Cortex of kidney (tissue), 1 donor: ENCODE measurements at places on chromosomes 4 and X.

- no peak for DNase-seq
Measured at GRCh38 chr4:139606579-139607501, 50.8 kb upstream of the SETD7 start.

DNA sequence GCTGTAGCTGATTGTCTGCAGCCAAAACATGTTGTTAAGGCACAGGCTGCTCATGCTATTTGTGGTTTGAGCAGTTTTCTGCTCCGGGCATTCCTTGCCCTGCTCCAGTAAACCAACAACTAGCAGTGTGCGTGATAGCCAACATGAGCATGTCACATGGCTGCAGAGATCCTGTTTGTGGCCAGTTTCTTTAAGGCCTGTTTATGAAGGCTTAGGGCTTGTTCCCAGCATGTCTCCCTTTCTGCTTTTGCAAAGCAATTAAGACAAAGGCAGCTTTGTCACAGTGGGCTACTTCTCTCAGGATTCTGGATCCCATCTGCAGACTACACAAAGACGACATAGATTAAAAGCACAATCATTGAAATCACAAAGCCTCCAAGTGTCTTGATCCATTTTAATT is 160.5 kb downstream of the ZNF518B start:
- no peak for DNase-seq

GRCh38 chrX:72050011-72050410 is 81.7 kb downstream of the RTL5 start:
- no peak for DNase-seq

DNA sequence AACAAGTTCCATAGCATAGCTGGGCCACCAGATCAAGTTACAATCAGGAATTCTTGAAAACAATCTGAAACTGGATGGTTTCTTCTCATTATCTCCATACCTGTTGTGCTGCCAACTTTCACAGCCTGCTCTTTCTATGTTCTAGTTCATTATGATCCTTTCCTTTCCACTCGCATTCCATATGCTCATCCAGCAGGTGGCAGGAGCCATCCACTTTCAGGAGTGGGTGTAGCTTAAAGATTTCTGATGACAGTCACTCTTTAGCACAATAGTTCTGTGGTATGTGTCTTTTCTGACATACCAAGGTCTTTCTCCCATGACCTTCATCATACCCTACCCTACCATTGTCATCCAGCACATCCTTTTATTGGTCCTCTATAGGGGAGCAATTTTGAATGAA is 46.4 kb downstream of the PAGE2 start:
- no peak for DNase-seq

DNA sequence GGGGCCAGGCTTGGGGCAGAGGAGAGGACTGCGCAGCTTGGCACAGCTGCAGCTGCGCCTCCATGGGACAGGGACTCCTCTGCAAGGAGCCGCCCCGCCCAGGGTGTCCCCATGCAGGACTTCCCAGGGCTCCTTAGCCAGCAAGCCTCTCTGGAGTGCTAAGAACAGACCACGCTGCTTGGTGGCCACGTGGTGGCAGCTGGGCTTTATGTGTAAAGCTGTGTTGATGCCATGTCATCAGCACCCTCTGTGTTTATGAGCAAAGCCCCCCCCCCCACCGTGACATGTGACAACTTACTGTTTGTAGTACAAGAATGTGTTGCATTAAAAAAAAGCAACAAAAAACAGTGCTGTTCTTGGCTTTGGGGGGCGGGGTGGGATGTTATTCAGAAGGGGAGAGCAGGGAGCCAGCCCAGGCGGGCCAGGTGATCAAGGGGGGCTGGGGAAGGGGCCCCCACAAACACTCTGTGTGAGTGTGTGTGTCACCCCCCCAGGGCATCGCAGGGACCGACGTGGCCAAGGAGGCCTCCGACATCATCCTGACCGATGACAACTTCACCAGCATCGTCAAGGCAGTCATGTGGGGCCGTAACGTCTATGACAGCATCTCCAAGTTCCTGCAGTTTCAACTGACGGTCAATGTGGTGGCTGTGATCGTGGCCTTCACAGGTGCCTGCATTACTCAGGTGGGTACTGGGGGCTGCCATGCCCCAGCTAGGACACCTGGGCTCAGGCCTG is 40.3 kb downstream of the ATP2B3 start:
- no peak for DNase-seq

- DNase-seq, result no peak
Measured at GRCh38 chr4:15162465-15163283, 160.4 kb downstream of the CPEB2 start.

GRCh38 chr4:54566608-54567007 is 91.1 kb upstream of the KIT start:
- no peak for DNase-seq

DNA sequence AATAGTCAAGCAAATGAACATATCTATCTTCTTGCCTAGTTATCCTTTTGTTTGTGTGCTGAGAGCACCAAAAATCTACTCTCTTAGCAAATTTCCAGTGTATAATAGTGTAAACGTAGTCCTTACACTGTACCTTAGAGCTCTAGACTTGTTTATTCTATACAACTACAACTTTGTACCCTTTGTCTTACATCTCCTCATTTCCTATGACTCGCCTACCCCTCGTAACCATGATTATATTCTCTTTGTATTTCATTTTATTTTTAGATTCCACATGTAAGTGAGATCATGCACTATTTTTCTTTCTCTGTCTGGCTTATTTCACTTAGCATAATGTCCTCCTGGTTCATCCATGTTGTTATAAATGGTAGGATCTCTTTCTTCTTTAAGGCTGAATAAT is 37.6 kb downstream of the MAGEB5 start:
- no peak for DNase-seq

- DNase-seq, result no peak
Measured at GRCh38 chrX:78092296-78092695, 11.8 kb upstream of the PGK1 start.

- no peak for DNase-seq
Measured at GRCh38 chr4:158315706-158316105, 105.4 kb downstream of the TMEM144 start.

GRCh38 chr4:99855678-99856077 is 38.5 kb downstream of the LAMTOR3 start:
- DNase-seq, result no peak
